ENCODE measurements at places on chromosomes 5 and 9.

GRCh38 chr9:14455243-14455642 is 141.3 kb upstream of the NFIB start:
- DNase-seq = no peak

DNA sequence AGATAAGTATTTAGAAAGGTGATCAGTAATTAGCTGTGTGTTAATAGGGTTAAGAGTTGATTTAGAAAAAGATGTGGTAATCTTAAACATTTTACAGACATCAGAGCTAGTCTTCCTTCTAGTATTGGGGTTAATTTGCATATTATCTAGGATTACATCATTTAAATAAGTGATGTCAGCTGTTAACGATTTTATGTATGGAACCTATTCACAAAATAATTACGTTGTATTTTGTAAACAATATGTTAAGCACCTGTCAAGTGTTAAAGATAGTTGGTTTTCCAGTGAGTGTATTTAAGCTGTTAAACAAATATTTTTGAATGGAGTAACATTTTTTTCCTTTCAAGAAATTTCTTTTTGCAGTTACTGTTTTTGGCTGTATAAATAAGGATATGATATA is 2.2 kb downstream of the DCP2 start:
- DNase-seq = no peak

DNA sequence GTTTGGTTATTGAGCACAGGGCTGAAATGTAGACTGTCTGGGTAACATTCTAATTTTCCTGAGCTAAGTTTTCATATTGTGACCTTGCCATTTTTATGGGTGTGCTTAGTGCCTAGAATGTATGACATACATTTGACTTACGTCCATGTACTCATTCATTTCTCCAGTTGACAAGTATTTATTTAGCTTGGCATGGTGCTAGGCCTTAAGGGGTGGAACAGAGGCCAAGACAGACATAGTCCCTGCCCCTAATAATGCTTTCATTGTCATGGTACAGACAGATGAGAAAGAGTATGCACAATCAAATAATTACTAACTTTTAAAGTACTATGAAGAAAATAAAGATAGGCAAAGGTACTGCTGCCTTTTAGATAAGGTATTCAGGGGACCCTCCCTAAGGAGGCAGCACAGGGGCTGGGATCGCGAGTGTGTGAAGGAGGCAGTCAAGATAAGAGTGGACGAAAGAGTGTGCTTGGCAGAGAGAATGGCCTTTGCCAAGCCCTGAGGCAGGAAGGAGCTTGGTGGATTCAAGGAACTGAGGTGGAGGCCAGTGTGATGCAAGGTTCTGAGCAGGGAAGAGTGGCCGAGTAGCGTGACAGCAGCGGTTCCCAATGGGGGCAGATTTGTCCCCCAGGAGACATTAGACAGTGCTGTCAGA is 128.0 kb downstream of the PIP5K1B start:
- DNase-seq = no peak

- DNase-seq = no peak
These were observed 114.5 kb downstream of the RXRA start for GRCh38 chr9:134440636-134441226.

DNA sequence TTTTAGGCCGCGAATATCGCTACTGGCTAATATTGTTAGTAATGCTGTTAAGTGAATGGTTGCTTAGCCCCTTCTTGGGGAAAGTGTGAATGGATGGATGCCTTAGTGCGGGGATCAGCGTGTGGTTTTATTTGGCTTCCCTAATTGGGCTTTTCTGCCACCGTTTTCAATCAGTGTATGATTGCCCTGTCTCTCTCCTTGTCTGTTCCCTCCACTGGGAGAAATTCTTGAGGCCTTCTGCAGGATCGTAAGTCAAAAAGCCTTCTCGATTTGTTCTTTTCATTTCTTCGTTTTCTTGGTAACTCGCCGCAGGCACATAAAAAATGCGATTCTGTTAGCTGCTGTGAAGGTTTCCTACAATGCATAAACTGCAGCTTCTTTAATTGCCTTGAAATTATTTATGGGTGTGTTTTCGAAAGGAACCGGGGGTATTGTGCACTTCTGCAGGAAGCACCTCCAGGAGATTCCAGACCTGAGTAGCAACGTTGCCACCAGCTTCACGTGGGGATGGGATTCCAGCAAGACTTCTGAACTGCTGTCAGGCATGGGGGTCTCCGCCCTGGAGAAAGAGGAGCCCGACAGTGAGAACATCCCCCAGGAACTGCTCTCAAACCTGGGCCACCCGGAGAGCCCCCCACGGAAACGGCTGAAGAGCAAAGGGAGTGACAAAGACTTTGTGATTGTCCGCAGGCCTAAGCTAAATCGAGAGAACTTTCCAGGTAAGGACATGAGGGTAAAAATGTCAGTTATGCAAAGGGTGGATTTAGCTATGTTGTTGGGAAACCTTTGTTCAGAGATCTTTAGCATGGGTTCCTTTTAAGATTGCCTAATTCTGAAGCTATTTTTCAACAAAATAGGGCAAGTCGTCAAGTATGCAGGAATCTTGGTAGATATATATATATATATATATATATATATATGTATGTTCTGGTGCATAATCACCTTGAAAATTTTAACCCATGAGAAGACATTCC is 700 bp downstream of the SKP2 start:
- DNase-seq = no peak

DNA sequence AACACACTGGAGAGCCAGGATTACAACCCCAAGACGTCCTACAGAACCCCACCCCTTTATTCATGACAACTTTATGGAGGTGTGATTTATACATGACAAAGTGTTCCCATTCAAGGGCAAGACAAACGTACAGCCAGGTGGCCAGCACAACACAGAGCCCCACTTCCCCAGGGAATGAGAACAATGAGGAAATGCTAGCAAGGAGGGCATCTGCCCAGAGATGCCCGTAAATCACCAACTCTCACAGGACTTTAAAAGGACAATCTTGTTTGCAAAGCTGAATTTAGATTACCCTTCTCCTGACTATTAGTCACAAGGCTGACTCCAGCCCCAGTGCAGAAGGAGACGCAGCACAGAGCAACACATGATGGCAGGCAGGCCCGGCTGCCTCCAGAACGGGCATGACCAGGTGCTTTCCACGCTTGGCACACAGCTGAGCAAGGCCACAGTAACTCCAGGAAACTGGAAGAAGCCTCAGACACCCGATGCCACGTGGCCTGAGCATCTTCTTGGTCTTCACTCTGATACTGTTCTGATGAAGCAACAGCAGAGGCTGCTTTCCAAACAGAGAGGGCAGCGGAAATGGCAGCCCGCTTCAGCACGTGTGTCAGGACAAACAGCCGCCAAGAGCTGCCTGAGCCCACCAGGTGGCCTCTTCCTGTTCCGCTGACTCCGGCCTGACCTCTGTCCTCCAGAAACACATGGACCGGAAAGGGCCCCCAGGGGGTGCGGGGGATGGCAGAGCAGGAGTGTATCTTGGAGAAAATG is 51.4 kb downstream of the ROR2 start:
- no peak for DNase-seq

DNA sequence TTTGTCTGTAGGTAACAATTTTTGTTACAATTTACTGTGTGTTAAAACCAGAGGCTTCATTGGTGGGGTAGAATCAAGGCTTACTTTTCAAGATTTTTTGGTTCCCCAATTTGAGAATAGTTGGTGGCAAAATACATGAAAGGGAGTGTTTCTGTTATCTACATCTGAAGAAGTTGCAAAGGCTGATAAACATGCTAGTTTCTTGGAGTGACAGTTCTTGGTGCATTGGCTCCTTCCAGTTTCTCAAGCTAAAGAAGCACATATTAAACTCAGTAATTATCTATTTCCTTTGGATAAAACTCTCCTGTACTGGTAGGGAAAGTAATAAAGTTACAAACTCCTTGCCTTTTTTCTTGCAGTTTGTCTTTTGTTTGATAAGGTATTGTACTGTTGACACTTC is 5.9 kb downstream of the MACIR start:
- no peak for DNase-seq

DNA sequence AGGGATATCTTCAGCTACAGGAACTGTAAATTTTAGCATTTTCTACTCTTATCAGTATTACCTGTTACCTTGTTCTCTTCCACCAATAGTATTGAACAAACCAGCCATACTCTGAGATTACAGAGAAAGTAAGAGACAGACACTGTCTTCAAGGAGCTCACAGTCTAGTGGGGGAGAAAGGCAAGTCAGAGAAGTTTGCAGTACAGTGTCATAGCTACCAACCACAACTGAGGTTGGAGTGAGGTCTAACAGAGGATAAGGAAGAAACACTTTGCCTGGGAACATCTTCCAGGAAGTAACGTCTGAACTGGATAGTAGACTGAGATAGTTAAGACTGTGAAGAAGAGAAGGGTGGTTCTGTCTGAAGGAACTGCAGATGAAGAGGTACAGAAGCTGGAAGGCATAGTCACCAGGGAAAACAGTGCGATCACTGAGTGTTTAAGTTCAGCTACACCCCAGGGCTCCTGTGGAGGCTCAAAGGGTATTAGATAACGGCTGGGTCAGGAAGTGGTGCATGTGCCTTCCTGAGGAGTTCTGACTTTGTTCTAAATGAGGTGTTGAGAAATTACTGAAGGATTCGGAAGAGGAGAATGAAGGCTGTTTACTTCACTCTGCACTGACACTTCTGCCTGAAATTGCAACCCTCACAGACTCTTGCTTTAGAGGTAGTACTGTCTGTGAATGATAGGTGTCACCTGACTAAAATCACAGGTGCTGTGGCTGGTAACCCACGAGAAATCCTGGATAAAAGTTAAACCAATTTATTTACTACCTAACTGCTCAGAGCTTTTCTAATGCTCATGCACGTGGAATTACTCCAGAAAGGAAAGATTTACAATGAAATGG is 841.6 kb downstream of the MAT2B start:
- DNase-seq = no peak

GRCh38 chr5:10192309-10192708 is 57.4 kb downstream of the ATPSCKMT start:
- no peak for DNase-seq

DNA sequence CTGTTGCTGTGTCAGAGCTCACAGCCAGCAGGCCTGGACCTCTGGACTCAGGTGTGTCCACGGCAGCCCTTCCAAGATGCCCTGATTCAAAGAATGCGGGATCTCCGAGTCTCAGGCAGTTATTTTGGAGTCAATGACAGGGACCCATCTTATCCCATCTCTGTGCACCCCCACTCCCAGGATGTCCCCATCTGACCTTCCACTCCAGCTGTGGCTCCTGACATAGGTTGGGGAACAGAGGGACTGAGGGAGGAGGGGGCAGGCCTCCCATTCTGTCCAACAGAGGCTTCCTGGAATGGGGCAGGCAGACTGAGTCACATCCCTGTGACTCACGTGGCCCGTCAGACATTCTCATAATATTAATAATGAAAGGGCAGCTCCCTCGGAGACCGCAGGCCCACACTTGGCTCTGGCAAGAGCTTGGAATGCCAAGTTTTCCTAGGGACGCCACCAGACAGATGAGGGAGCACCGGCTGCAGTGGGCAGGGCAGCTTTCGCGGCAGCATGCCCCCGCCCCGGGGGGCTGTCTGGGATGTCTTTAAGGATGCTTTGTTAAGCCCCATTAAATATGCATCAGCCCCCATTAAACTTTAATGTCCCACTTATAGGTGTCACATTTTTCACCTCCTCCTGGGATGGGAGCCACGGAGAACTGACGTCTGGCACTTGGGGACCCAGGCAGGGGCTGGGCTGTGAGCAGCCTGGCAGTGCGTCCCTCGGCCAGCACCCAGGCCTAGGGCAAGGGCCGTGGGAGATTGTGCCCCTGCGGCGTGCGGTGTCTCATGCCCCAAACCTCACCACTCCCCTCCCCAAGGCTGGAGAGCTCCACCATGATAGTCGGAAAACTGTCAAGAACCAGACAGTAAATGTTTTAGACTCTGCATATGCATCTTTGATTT is 23.6 kb upstream of the FIBCD1 start:
- peak; percentile 79 for DNase-seq

DNA sequence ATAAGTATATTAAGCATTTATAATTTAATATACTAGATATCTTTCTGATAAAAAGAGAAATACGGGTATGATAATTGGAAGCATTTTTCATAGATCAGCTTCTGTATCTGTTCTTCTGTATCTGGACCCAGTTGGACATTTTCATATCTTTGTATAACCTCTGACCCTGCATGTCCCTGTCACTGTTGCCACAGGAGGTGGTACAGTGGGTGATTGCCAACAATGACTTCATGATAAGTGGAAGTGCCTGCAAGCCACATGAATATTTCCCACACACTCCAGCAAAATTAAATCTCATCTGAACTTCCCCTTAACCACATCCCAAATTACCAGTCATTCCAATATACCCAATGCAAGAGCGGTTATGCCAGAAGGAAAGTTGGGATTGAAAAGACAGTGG is 376.4 kb downstream of the ARRDC3 start:
- no peak for DNase-seq

DNA sequence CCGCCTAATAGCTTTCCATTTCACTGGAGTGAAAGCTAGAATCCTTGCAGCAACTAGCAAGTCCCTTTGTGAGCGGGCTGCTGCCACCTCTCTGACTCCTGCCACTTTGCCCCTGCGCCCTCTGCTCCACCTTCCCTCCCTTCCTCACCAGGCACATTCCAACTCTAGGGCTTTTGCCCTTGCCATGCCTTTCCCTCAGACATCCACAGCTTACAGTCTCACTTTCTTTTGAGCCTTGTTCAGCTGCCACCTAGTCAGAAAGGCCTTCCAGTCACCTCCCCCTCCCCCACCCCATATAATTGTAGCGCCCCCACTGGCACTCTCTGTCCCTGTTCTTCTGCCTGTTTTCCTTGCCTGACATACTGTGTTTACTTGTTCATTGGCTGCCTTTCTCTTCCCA is 31.0 kb downstream of the CYSTM1 start:
- no peak for DNase-seq

GRCh38 chr9:76559286-76559685 is 100.3 kb downstream of the GCNT1 start:
- no peak for DNase-seq

GRCh38 chr5:142857405-142857804 is 87.2 kb downstream of the ARHGAP26 start:
- DNase-seq = no peak

GRCh38 chr5:62190173-62190572 is 115.8 kb upstream of the KIF2A start:
- DNase-seq = no peak

- DNase-seq = no peak
These were observed 10.3 kb upstream of the FCN2 start for GRCh38 chr9:134870301-134870694.

GRCh38 chr9:112334432-112334841 is 1.0 kb upstream of the PTBP3 start:
- DNase-seq = no peak

- DNase-seq = no peak
These were observed 497.3 kb downstream of the MTRR start for GRCh38 chr5:8366266-8366665.

GRCh38 chr9:1619915-1620710 is 395.0 kb upstream of the SMARCA2 start:
- no peak for DNase-seq

Measured in HCT116 (cell line).